ENCODE measurements at places on chromosomes 11 and 22.
A peak's percentile ranks its signal among the peaks of the same experiment; 100 is the strongest.

GRCh38 chr22:27419473-27419872, 382.1 kb downstream of the MN1 start:
- no peak for DNase-seq

DNA sequence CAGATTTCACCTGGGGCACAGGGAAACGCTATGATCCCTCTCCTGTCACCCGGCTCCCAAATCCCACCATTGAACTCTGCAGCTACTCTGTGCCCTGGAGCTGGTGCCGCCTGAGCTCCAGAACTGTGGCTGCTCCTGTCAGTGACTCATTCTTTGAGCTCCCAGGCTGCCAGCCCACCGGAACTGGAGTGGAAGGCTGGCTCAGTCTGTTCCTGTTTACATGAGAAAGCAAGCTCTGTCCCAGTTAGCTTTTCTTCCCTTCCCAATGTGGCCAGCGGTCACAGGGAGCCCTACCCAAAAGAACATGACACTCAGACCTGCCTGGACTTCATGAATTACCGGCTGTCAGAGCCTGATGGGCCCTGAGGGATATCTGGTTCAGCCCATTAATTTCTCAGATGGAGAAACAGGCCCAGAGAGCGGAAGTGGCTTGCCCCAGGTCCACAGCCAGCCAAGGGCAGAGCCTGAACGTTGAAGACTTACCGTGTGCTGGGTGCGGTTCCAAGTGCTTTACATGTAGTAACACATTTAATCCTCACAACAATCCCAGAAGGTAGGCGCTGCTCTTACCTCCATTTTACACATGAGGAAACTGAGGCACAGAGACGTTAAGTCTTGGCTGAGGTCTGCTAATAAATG, 23.8 kb upstream of the IGSF22 start:
- DNase-seq: no peak

GRCh38 chr11:21650961-21651360, 541.9 kb upstream of the ANO5 start:
- DNase-seq: no peak

- DNase-seq: no peak
Measured at GRCh38 chr11:35641964-35642363, 20.6 kb upstream of the TRIM44 start.

DNA sequence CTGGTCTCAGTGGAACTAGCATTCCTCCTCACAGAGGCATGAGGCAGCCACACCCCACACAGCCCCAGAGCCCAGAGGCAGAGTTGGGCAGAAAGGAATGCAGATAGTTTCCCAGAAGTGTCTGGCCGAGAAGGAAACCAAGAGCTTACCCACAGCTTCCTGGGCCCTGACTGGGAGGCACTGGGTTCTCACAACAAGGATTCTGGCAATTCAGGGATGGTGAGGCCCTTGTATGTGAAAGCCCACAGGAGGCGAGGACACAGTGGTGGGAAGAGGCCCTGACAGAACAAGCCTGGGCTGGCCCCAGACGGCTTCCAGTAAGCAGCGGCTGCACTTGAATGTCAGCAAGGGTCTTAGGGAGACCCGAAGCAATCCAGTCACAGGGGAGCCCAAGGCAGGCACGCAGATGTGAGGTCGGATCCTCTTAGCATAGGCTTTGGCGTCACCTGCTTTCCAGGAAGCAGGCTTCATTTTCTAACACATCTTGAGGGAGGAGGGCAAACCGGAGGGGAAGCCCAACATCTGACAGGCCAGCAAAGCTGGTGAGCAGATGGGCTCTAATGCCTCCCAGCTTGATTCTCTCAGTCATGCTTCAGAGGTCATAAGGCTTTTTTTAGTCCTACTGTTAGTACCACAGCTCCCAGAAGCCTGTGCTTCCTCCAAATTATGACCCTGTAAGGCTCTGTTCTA, 78.3 kb upstream of the AKIP1 start:
- DNase-seq: no peak

GRCh38 chr11:102950622-102951081, 4.9 kb downstream of the MMP13 start:
- no peak for DNase-seq

GRCh38 chr11:77086521-77087472, 15.8 kb upstream of the OMP start:
- no peak for DNase-seq

DNA sequence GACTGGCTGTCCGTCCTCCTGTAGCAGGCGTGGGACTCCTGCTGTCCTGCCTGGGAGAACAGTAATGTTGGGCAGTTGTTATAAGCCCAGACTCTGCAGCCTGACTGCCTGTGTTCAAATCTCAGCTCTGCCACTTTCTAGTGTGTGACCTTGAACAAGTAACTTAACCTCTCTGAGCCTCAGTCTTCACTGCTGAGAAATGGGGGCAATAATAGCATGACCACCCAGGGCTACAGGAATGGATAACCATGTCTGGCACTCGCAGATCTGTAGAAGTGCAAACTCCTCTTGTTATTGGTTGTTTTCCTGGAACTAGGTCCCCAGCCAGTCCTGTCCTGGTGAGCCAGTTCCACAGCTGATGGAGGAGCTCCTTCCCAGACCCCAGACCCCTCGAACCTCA, 69.7 kb downstream of the TP53I11 start:
- no peak for DNase-seq

DNA sequence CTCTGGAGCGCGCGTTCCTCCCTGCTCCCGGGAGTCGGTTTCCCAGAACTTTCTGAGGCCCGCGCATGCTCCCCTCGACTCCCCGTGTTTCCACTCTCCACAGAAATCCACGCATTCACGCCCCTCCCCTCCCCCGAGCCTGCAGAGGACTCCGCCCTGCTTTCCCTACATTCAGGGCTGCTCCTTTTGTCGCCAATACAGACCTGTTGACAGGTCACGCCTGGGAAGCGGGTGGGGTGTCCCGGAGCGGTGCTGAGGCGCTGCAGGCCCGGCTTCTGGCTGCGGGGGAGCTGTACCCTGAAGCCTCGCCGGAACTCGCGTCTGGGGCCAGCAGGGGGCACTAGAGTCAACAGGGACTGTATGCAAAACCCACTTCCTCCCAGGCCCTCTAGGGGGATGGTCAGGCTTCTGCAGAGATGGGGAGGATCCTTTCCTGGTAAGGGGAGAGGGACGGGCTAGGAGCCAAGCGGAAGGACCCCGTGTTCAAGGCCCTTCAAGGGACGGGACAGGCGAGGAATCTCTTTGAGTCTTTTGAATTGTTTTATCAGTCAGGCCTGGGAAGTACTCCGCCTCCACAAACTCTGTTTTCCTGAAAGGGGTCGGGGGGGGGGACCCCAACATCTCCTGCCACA, at the start of gene PRAME:
PRAME (minus strand) TSS at position 294 of the 632 bp plus-strand sequence. CDS start 2,433 bp downstream, outside the sequence.
- DNase-seq: peak; percentile 68

DNA sequence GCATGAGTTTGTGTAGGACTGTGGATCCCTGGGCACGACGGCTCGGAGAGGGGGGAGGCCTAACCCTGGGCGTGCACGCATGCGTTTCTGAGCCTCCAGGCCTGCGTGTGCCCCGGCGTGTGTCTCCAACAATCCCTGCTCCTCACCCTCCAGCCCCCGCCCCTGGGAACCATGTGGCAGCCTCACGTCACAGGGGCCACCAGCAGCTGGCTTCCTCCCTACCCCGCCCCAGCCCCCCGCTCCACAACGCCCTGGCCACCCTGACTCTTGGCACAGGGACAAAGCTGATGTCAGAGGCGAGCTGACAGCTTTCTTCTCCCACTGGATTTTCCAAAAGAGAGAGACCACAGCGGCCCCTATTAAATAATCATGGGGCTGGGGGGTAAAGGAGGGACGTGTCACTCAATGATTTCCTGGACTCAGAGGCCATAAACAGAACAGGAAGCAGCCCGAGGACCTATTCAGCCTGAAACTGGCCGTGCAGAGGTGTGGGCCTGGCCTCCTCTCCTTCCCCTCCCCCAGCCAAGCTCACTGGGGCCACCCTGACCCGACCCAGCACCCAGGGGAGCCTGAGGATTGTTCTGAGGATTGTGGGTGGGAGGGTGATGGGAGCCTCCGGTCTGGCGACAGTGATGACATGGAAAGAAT, 6.8 kb upstream of the LIF start:
- no peak for DNase-seq

DNA sequence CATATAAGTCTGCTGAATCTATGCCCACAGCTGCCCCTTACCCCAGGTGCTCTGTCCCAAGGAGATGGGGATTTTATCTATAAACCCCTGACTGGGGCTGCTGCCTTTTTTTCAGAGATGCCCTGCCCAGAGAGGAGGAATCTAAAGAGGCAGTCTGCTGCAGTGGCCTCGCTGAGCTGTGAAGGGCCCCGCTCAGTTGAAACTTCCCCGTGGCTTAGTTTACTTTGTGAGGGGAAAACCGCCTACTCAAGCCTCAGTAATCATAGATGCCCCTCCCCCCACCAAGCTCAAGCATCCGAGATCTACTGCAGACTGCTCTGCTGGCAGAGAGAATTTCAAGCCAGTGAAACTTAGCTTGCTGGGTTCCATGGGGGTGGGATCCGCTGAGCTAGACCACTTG, 7.4 kb upstream of the SCGB1D4 start:
- DNase-seq: no peak

DNA sequence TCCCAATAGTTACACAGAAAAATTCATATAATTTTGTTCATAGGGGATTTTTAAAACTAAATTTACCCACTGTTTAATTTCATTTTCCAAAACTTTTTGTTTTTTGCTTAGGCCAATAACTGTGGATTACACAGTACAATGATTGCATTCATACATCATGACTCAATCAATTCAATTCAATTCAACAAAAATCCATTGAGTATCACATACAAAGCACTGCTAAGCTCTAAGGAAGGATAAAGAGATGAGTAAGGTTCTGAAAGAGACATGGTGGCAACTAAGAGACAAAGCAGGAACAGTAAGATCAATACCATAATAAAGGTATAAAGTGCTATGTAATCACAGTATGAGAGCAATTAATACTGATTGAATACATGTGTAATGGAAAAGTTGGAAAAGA, 9.4 kb upstream of the LAYN start:
- DNase-seq: no peak

DNA sequence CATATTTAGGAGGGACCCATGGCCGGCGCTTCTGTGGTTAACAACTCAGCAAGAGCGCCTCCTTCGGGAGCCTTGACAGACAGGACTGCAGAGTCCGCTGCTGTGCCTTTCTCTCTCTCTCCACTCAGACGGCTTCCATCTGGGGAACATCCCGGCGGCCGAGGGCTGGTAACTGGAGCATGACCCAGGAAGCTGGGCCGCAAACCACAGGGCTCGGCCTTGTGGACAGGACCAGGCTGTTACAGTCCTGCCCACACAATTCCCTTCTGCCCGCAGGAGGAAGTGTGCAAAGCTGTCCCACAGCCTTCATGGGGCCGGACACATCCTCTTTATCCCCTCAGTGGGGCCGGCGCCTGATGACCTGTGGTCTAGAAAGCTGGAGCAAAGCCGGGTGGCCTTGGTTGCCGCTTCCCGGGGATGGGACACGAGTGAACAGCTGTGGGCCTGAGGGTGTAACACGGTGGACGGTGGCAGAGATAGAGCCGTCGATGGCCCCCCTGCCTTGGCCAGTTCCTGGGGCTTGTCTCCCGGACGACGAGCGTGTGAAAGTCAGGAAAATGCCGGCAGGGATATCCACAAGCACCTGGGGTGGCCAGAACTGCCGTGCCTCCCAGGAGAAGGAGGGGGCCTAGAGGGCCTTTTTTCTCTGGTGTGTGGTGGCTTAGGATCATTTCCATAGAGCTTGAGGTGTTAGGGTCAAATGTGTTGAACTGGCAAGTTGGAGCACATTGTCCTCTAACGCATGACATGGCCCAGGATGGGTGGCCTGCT, 50.1 kb downstream of the FBLN1 start:
- no peak for DNase-seq

- no peak for DNase-seq
Measured at GRCh38 chr11:131533998-131534397, 163.6 kb downstream of the NTM start.

GRCh38 chr11:45411228-45411946, 125.2 kb upstream of the SYT13 start:
- no peak for DNase-seq

GRCh38 chr22:39135092-39135896, 17.2 kb downstream of the CBX7 start:
- peak; percentile 30 for DNase-seq
